ENCODE measurements at places on chromosomes 11 and 22.

- no peak for DNase-seq
Observed at GRCh38 chr11:86706338-86707131, 34.1 kb upstream of the ME3 start.

DNA sequence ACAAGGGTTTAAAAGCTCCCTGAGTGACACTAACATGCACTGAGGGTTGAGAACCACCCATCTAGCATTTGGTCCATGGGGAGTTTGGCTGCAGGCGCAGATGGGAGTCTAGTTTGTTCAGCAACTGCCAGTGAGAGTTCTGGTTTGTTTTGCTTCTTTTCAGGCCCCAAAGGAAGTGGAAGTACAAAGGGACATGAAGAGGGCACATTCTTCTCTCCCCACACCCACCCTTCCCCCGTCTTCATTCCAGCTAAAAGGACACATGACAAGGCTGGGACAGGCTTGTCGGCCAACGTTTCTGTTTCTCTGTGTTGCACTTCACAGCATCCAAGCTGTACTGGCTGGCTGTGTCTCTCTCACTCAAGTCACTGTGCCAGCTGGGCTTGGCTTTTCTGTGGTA is 8.2 kb upstream of the ENDOD1 start:
- no peak for DNase-seq

GRCh38 chr11:2378527-2379210 is 1.6 kb downstream of the CD81 start:
- DNase-seq: no peak

DNA sequence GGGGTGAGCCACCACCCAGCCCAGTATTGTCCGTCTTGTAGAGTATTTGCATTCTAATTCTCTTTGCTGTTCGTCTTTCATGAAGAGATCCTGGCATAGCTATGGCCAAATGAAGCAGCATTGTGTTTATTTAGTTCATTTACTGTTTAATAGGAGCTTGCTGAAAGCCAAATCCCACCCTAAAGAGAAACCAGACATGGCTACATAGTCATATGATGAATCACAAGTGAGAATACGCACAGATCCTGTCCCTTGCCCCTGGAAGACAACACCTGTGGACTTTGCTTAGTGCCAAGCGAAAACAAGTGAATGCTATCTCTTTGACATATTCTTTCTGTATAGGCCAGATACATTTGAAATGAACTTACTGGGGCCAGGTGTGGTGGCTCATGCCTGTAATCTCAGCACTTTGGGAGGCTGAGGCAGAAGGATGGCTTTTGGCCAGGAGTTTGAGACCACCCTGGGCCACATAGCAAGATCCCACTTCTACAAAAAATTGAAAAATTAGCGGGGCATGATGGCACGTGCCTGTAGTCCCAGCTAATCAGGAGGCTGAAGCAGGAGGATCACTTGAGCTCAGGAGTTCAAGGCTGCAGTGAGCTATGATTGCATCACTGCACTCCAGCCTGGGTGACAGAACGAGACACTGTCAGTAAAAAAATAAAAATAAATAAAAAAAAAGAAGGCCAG is 5.1 kb upstream of the ARFGAP3 start:
- DNase-seq: no peak

- no peak for DNase-seq
Observed at GRCh38 chr11:103652013-103652412, 384.4 kb upstream of the DDI1 start.

DNA sequence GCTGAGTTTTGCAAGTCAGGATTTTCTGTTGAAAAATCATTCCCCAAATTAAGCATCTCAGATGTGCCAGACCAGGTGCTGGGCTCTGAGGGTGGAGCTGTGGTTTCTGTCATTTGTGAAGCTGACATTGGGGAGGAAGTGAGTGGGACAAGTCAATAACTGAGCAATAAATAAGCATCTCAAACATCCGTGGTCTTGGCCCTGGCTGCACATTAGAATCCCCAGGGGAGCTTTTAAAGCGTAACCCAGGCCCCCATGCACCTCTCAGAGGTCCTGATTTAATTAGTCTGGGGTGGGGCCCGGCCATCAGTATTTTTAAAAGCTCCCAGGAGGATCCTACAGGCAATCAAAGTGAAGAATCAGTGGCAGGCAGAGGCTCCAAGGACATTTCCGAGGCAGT is 420.0 kb downstream of the MN1 start:
- no peak for DNase-seq

GRCh38 chr11:127037001-127037400 is 36.4 kb upstream of the KIRREL3 start:
- DNase-seq: no peak

- DNase-seq: no peak
Observed at GRCh38 chr11:2794046-2794967, 91.3 kb downstream of the CDKN1C start.

DNA sequence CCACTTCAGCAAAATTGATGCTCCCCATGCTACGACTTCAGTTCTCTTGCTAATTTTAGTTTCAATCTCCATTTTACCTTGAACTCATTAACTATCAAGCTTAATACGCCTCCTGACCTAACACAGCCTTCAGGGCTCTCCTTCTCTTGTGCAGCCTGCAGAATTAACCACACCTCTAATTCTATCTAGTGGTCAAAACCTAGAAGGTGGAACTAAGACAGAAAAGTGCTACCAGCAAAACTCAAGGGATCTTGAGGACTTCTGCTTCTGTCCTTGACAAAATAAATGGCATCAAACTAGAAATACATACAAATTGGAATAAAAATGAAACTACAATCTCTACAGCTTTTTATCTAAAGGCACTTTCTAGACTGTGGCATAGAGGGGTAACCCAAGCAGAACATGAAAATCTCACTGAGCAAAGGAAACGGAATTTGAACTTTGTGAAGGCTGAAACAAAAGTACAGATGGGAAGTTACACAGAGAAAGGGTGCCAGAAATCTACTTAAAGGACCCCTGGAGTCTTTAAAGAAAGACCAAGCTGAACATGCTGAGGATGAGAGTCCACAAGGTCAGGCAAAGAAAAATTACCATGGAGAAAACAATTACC is 10.7 kb downstream of the CWF19L2 start:
- DNase-seq: no peak

DNA sequence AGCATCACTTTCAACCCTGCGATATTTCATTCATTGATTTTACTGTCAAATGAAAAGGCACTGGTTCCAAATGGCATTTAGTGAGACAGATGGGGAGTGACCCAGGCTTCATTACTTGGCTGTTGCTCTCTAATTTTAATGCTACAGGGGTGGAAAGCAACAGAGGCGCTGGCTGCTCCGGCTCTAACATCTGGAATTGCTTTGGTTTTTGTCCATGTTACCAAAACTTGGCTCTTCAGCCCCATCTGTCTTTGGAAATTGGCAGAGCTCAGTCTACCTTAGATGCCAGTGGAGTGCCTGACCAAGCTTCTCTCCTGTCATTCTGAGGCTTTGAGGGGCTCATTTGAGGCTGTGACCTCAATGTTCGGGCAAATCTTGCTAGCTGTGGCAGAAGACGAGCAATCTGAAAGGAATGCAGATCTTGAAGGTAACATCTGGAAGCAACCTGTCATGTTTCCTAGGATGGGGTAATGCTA is 409.5 kb upstream of the SYN3 start:
- DNase-seq: no peak

DNA sequence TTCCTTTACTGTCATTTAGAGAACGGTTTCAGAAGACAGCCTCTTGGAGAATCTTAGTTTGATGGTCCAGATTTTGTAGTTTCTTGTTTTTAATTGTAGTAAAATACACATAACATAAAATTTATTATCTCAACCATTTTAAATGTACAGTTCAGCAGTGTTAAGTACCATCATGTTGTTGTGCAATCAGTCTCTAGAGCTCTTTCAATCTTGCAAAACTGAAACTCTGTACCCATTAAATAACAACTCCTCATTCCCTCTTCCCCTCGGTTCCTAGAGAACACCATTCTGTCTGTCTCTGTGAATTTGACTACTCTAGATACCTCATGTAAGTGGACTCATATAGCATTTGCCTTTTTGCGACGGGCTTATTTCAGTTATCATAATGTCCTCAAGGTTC is 69.8 kb downstream of the GRIK4 start:
- DNase-seq: no peak

GRCh38 chr22:30452861-30453260 is 19.0 kb downstream of the SEC14L3 start:
- DNase-seq: no peak

GRCh38 chr11:19913893-19914249 is 201.2 kb downstream of the NAV2 start:
- DNase-seq: no peak

DNA sequence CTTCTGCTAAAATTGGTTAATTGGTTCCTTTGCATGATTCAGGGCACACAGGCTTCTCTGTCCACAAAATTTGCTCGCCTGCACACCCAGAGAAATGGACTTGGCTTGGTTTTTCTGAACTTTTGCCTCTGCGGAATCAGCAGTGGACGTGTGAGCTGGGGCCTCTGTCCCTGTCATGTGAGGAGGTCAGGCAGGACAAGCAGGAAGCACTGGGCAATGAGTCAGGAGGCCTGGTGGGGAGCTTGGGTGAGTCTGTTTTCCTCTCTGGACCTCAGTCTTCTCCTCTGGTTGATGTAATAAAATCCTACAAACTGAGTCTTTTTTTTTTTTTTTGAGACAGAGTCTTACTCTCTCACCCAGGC is 10.4 kb upstream of the CELSR1 start:
- DNase-seq: no peak

GRCh38 chr22:24181996-24182899 is 961 bp downstream of the SUSD2 start:
- DNase-seq: no peak

DNA sequence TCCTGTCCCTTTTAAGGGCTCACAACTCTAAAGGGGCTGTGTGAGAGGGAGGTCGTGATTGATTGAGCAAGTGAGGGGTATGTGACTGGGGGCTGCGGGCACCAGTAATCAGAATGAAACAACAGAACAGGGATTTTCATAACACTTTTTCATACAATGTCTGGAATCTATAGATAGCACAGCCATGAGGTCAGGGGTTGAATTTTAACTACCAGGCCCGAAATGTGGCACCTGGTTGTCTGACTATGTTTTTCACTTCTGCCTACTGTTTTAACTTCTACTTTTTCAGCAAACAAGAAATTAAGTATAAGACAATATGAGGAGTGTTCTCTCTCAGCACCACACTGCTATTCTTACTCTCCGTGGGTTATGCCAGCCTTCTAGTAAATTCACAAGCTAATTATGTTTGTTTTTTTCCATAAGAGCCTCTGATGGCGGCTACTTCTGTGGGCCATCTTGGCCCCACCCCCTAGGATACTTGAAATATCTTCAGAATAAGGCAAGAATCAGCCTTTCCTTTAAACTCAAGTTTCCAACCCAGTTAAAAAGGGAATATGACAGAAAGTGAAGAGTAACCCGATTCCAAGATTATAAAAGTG is 552.8 kb upstream of the CHORDC1 start:
- no peak for DNase-seq

DNA sequence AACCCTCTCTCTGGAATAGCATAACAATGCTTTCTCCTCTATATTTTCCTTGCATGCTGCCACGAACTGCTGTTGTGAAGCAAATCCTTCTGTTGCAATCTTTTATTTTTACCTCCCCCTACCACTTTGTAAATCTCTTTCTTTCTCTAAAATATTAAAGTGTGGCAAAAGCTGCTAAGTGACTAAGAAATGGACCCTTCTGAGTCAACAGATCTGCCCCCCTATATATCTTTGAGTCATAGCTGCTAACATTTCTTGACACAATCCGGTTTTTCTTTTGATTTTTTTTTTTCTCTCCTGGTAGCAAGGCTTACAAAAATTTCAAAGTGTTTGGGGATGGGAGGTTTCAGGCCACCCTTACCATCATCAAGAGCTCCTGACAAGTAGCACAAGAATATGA is 39.0 kb upstream of the KIRREL3 start:
- no peak for DNase-seq

- DNase-seq: no peak
Observed at GRCh38 chr11:18789942-18790341, 1.7 kb downstream of the PTPN5 start.

GRCh38 chr11:106369224-106369623 is 291.8 kb downstream of the AASDHPPT start:
- DNase-seq: no peak

DNA sequence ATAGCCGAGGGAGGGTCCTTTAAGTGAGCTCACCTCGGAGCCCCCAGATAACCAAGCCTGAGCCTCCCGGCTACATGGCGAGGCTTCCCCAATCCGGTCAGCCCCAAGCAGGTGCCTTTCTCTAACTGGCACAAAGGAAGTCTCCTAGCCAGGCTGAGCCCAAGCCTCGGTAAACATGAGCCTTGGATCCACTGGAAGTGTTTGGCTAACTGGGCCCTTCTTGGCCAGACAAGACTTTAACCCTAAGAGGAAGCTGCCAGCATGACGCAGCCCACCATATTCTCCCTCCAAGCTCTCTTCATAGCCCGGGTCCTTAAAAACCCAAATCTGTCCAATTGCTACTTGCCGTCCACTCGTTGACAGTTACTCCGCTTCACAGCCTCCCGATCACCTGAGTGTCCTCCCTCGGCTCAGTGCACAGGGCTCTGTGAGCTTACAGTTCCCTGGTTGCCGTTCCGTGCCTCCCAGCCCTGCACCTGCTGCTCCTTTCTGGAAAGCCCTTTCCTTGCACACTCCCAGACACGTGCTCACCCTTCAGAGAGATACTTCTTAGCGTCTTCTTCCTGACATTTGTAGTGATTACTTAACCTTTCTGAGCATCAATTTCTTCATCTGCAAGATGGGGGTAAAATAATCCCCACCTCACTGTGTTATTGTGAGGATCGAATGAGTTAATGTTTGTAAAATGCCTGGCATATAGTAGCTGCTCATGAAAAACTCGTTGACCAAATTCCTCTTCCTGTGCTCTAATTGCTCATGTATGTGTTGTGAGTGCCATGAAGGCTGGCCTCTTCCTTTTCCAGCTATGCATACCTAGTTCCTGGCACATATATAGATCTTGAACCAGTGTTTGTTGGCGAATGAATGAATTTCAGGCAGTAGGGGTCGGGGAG is 25.6 kb downstream of the TXN2 start:
- no peak for DNase-seq

DNA sequence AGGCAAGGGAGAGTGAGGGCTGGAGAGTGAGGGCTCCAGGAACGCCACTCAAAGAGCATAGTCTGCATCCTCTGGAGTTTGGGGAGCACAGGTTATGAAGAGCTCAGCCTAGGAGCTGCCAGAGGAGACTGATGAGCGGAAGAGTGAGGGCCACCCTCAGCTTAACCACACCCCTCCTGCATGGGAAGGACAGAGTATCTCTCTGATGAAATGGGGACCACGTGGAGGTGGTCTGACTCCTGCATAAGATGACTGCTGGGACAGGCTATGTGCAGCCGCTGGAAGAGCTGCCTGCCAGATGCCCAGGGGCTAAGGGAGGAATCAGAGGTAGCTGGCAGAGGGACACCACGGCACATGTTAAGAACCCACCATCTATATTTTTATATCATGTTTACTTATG is 162.9 kb upstream of the POU2AF2 start:
- DNase-seq: no peak

- DNase-seq: no peak
Observed at GRCh38 chr11:77322926-77323590, 21.6 kb upstream of the GDPD4 start.

All from activated CD8-positive, alpha-beta memory T cell treated with anti-CD3 and anti-CD28 coated beads for 48 hours (primary cell).